Effector CD4-positive, alpha-beta T cell (primary cell): ENCODE measurements at places on chromosomes 3 and 15.

DNA sequence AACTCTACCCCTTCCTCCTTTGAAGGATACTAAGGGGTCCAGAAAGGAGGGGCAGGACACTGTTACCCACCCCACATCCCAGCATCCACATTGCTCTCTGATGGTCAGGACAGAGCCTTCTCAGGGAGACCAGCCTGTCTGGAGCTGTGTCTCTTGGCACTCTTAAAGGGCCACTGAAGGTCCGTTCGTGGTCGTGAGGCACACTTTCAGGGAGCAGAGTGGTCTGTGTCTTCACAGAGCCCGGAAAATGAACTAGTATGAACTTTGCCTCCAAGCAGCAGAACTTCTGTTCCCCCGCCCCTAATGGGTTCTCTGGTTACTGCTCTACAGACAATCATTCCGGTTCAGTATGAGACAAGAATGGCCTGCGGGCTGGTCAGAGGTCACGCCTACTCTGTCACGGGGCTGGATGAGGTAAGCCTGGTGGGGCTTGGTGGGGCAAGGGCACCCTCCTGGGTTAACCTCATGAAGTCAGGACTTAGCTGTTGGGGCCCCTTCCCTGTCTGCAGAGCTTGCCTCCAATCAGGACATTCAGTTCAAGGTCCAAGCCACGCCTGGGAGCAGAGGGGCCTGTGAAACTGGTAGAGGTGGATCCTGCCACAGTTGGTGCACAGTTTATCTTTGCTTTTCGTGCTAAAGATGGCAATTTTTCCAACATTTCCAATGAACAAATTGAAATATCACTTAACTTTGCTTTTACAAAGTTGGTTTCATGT is 33.2 kb downstream of the CAPN3 start:
- DNase-seq = no peak

- no peak for DNase-seq
These were observed 2.5 kb downstream of the GXYLT2 start for GRCh38 chr3:72890166-72890925.

GRCh38 chr15:70100474-70101341 is 3.0 kb upstream of the TLE3 start:
- peak; percentile 58 for DNase-seq

DNA sequence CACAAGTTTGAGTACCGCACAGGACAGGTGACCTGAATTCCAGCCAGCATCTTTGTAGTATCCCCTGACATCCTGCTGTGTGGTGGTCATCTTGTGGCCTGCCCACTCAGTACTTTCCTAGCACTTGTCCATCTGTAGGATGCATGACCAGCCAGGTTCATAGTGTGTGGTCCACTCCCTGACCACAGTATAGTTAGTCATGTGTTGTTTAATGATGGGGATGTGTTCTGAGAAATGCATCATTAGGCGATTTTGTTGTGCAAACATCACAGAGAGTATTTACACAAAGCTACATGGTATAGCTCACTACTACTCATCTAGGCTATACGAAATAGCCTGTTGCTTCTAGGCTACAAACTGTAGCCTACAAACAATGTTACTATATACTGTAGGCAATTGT is 16.9 kb upstream of the RBPMS2 start:
- DNase-seq = no peak

DNA sequence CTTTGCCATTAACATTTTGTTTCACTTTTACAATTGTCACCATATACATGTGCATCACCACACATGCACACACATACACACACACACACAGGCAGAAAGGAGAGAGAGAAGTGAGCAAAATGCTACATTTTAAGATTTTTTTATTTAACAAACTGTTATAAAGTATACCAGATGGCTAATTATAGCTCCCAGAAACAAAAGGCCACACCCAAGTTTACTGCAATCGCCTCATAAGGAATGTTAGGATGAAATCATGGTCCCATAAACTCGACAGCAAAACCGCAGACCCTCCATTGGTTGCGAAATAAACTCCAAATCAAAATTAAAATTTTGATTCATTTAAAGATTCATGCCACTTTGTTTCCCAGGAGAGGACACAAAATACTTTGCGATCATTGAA is 16.1 kb upstream of the C15orf61 start:
- no peak for DNase-seq

DNA sequence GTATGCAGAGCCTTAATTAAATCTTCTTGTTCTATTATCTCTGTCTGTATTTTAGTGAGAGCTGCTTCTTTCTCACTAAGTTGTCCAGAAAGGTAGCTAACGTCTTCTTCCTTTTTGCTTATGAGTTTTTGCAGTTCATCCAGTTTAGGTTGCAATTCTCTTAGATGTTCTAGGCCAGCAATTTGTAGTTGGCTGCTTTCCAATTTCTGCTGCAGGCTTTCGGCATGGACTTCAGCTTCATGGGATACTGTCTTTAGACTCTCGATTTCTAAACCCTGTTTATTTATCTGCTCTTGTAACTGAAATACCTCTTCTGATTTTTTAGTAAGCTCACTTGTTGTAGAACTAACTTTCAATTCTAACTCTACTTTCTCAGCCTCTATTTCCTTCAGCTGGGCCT is 35.5 kb upstream of the HCLS1 start:
- DNase-seq = no peak

- DNase-seq = no peak
These were observed 239.8 kb upstream of the AGTR1 start for GRCh38 chr3:148457886-148458285.

DNA sequence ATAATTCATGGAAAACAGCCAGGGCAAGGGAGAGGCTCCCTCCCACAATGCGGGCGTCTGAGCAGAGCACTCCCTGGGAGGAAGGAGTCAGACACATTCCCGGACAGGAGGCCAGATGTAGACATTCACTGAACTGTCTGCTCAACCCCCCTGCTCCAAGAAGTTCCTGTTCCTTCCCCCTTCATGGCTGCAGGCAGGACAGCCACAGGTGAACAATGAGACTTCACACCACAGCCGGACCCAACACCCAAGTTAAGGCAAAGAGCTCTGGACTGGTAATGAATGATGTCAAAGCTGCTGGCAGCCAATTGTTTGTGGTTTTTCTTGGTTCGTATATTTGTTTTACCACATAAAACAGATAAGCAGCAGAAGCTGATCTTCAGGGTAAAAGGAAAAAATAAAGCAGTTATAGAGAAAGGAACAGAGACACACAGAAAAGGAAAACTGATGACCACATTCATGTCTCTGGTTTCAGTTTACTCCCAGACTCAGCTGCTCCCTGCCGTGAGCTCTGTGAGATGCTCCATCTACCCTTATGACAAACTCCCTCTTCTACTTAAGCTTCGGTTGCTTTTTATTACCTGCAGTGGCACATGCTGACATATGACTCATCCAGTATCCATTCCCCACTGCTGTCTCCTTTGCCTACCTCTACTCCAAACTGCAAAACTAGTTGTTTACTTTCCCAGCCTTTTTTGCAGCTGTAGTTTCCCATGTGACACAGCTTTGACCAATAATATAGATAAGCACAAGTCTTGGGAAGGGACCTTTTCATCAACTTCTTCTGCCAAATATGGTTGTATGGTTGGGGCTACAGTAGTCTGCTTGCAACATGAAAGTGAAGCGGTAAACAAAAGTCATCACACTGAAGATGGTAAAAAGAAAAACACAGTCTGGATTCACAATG is 33.1 kb downstream of the DZIP1L start:
- no peak for DNase-seq

GRCh38 chr15:55627730-55628368 is 39.7 kb upstream of the PYGO1 start:
- DNase-seq = no peak

- DNase-seq = no peak
These were observed 40.6 kb downstream of the AMOTL2 start for GRCh38 chr3:134333522-134334181.

- no peak for DNase-seq
These were observed 244.6 kb downstream of the STXBP5L start for GRCh38 chr3:121152573-121152972.

- no peak for DNase-seq
These were observed 192.5 kb downstream of the WNT5A start for GRCh38 chr3:55294557-55294956.

DNA sequence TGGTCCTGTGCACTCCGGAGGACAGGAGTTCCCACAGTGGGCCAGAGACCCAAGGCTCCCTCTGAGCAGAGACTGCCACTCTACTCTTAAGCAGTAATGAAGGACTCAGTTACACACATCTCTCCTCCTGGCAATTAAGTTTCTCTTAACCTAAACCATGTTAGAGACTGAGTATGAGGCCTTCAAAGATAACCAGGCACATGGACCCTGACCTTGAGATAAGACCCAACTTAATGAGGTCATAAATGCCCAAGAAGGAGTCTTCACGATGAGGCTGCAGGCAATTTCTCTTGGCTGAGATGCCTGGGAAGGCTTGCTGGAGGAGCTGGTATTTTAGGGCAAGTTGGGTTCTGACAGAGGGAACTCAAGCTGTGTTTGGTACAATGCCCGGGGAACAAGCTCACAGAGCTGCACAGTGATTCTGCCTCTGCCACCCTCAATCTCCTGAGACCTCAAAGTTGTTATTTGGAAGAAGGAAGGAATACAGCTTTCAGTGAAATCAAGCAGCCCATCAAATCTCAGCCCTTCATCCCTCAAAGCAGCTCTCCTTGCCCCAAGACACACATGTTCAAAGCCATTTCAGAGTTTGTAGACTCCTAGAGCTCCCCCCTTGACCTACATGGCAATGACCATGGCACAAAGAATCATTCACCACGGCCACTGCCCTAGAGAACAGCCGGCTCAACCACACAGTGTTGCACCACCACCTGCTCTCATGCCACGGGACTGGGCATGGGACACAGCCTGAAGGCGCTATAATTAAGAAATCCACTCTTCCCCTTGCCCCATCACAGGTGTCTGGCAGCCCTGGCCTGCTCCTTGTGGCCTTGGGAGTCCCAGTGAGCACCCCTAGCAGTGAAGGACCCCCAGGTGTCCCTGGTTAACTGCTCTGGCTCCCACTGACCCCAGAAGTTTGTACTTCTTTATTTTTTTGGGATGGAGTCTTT is 7.1 kb downstream of the RMDN3 start:
- no peak for DNase-seq

- no peak for DNase-seq
These were observed 118.5 kb upstream of the LMOD3 start for GRCh38 chr3:69240651-69241568.

GRCh38 chr3:51830836-51831385 is 30.5 kb upstream of the IQCF2 start:
- DNase-seq = no peak

GRCh38 chr3:16550305-16550675 is 36.8 kb upstream of the RFTN1 start:
- no peak for DNase-seq

DNA sequence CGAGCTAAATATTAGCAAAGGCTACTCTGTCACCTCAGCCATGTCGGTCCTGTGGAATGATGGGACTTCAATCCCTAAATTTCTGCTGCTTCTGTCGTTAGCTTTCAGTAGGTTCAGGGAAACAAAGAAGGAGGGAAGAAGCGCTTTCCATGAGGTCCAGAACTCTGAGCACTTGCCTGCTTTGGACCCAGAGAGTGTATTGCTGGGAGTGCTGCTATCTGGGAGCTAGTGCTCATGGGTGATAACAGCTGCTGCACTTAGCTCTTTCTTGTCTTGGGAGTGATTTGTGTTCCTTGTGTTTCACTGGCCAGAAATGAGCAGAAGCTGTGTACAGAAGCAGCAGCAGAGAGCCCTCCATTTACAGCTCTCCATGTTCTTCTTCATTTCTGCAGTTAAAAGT is 369.8 kb downstream of the DIPK2A start:
- no peak for DNase-seq

DNA sequence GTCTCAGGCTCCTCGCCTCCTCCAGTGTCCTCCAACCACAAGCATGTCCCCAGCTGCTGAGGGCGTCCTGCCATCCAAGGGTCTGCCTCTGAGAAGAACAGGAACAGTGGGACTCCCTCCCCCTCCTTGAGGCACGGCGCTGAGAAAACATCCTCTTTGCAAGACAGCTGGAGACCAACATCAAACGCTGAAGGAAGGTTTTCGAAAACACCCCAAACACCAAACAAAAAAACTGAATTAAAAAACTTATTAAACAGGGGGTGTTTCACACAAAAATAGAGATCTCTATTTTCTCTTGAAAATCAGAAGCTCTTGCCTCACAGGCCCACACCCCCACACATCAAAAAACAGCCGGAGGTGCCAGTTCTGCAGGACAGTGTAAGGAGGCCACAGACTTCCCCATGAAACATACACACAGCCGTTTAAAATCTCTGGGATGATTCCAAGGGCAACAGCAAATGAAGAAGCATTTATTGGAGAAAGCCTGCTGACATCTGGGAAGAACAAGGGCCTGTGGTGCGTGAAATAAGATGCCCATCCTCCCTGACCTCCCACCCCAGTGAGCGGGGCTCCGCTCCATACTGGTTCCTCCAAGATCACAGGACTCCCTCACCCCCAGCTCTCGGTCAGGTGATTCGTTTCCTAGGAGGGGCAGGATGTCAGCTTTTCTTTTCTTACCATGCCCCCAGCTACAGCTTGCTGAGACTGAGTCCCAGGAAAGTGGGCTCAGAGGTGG is 71.3 kb downstream of the NUP210 start:
- DNase-seq = no peak

DNA sequence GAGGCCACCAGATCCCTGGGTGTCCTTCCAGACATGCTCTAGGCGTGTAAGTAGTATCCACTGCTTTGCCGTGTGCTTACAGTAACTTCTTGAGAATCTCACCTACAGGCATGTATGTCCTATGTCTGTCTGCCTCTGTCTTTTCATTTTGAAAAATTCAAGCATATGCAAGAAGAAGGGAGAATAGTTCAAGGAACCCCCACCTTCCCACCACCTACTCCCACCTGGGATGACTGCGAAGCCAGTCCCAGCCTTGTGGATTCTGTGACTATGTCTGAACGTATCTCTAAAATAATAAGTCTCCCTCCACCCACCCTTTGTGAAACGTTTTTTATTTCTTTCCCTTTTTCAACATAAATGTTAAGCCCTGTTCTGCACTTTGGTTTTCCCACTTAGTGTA is 15.0 kb downstream of the CHST13 start:
- DNase-seq = no peak

DNA sequence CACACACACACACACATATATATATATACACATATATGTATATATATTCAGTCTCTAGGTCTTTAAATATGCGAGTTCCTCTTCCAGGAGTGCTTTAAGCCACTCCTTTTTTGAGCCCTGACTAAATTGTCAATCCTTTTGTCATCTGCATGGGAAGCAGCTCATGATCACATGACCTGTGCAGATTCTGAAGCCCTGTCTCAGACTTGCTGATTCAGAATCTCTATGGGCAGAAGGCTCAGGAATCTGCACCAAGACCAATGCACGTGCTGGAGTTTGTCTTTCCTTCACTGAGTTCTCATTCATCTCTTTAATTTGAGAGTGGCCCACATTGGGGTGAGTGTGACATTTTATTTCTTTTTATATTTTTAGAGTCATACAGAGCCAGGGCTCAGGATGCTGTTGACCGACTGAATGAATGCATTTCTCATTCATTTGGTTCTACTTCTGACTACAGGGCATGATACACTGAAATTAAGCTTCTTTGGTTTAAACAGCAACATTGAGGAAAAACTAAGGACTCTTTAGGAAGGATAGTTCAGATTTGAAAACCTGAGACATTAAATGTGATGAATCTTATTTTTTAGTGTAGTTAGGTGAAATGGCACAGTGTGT is 307.5 kb downstream of the EDEM1 start:
- no peak for DNase-seq

GRCh38 chr3:10392244-10392643 is 71.3 kb upstream of the SEC13 start:
- no peak for DNase-seq
